ENCODE measurements at places on chromosomes 16 and 17.

- no peak for DNase-seq
Observed at GRCh38 chr17:79778504-79779083, 646 bp downstream of the CBX2 start.

- no peak for DNase-seq
Observed at GRCh38 chr17:55314061-55314783, 49.5 kb downstream of the HLF start.

GRCh38 chr16:55016515-55016914, 85.8 kb downstream of the IRX5 start:
- no peak for DNase-seq

- DNase-seq, result peak; percentile 58
Observed at GRCh38 chr17:8994319-8994718, 27.0 kb upstream of the NTN1 start.

GRCh38 chr17:33044771-33045170, 53.1 kb downstream of the SPACA3 start:
- DNase-seq, result no peak

GRCh38 chr16:66256919-66257318, 109.6 kb upstream of the CDH5 start:
- DNase-seq, result no peak

DNA sequence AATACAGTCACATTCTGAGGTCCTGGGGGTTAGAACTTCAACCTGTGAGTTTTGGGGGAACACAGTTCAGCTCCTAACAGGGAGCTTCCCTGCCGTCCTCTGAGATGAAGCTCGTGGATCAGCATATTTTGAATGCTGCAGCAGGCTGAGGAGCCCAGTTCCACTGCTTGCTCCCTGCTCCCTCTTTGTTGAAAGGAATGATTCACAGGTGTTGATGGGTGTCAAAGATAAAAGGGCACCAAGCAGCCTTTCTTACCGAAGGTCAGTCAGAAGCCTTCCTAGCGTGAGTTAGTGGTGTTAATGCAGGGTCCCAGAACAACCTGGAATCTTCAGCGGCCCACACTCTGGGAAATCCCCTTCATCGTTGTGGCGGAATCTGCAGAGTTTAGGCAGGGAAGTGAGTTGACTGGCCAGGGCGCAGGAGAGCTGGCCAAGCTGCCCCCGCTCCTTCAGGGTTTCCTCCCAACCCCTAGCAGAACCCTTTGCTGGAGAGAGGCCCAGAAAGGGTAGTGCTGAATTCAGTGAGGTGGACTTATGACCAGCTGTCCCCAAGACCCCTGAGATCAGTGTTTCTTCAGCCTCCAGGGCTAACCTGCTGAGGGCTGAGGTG, 114.8 kb downstream of the GNAO1 start:
- no peak for DNase-seq

- peak; percentile 28 for DNase-seq
Observed at GRCh38 chr17:73710095-73710592, 65.9 kb upstream of the SDK2 start.

DNA sequence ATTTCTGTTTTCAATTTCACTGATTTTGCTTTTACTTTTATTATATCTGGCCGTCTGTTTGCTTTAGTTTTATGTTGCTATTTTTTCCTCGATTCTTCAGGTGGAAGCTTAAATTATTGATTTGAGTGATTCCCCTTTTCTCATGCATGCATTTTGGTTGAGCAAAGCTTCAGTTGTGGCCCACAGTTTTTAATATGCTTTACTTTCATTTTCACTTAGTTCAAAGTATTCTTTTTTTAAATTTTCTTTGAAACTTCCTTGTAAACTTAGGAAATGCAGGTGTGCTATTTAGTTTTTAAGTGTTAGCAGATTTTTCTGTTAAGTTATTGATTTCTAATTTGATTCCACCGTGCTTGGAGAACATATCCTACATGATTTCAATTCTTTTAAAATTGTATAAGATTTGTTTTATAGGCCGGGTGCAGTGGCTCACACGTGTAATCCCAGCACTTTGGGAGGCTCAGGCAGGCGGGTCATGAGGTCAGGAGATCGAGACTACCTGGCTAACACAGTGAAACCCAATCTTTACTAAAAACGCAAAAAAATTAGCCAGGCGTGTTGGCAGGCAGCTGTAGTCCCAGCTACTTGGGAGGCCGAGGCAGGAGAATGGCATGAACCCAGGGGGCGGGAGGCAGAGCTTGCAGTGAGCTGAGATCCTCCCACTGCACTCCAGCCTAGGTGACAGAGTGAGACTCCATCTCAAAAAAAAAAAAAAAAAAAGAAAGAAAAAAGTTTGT, 531.2 kb downstream of the KIF2B start:
- DNase-seq, result no peak

- peak; percentile 55 for DNase-seq
Observed at GRCh38 chr17:72887917-72888316, 204.6 kb downstream of the SLC39A11 start.

GRCh38 chr16:55706739-55707384, 51.1 kb downstream of the SLC6A2 start:
- no peak for DNase-seq

- DNase-seq, result peak; percentile 33
Observed at GRCh38 chr17:57985675-57985974, 2.4 kb downstream of the VEZF1 start.

GRCh38 chr17:49076573-49077384, 55.8 kb upstream of the B4GALNT2 start:
- DNase-seq, result peak; percentile 76

DNA sequence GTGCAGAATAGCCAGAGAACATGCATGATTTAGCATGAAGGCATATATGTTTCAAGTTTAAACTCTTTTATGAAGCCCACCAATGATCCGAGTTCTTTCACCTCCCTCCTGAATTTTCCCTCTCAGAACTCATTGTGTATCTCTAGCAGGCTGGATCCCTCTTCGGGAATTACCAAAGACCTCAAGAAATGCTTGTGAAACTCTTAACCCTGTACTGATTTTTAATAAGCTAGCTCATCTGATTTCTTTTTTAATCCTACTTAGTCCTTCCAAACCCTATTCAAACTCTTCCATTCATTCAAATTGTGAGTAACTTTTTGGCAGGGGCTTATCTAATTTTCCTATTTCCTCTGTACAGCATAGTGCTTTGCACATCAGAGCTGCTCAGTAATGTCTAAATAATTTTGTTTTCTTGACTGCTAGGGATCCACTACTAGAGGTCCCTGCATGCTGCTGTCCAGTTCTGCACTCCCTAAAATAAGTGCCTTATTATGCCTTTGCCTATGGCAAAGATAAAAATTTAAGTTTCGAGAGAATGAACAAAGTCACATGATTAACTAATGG, 723.8 kb downstream of the CDH11 start:
- DNase-seq, result peak; percentile 65

DNA sequence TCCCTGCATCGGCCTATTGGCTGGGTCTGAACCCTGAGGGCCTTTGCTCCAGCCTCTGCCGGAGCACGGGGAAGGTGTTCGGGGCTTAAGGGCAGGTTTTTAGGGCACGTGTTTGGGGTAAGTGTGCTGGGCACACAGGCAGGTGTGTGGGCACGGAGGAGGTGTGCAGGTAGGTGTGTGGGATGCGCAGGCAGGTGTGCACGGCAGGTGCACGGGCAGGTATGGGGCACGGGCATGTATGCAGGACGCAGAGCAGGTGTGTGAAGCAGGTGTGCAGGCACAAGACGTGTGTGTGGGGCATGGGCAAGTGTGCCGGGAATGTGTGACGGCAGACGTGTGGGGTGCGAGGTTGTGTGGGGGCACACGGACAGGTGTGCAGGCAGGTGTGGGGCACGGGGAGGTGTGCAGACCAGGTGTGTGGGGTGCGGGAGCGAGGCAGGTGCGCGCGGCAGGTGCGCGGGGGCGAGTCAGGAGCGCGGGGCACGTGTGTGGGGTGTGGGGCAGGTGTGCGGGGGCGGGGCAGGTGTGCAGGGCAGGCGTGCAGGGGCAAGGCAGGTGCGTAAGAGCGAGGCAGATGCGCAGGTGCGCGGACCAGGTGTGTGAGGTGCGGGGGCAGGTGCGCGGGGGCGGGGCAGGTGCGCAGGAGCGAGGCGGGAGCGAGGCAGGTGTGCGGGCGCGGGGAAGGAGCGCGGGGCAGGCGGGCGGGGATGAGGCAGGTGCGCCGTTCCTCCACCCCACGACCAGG, 28.6 kb upstream of the METRNL start:
- no peak for DNase-seq

GRCh38 chr17:10114931-10115535, 83.4 kb downstream of the GAS7 start:
- DNase-seq, result peak; percentile 98

DNA sequence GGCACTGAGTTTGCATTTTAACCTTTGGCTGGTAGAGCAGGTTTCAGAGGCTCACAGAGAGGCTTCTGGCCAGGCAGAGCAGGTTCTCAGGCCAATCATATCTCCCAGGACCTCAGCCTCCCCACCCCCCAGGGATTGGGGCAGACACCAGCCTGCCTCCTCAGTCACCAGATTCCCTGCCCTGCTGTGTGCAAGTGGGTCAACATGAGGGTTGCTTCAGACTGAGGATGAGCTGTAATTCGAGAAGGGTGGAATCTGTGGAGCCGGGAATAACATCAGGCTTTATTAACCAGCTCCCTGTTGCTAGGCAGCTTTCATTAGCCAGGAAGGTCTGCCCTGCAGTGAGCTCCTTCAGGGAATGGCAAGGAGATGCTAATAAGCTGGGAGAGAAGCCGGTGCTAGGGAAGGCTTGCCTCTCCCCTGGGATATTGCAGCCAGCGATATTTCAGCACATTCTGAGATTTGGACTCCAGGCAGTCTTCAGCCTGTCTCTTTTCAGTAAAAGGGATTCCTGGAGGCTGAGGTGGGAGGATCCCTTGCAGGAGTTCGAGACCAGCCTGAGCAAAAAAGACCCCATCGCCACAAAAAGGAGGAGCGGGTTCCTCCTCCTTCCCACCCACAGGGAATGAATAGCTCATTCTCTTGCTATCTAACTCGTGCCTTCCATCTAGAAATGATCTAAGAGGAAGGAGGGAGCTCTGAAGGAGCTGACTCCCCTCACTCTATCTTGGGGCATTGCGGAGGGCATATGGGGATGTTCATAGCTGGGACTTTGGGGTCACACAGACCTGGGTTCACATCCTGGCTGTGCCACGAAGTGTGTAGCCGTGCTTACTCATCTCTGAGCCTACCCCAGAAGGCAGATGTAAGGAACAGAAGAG, 10.7 kb downstream of the SGSM2 start:
- peak; percentile 47 for DNase-seq

GRCh38 chr17:40363111-40363827, 1.3 kb downstream of the GJD3 start:
- DNase-seq, result peak; percentile 48

DNA sequence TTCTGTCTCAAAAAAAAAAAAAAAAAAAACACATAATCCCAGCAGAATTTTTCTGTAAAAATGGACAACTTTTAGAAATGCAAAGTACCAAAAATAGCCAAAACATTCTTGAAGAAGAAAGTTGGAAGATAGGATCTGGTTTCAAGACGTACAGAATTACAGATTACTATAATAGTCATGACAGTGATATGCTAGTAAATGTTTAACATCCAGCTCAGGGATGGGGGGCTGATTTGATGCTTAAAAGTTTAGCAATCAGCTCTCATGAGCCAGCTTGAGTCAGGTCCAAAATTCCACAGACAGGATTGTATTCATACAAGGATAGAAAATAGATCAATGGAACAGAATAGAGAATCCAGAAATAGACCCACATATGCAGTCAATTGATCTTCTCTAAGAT, 100.5 kb downstream of the CYB561 start:
- peak; percentile 33 for DNase-seq

- DNase-seq, result no peak
Observed at GRCh38 chr16:22325598-22326368, 28.6 kb downstream of the POLR3E start.

Data from cardiac fibroblast (primary cell).